BJ (cell line): ENCODE measurements at places on chromosomes 2 and 18. TPM values are rescaled to one million over a fixed set of nuclear protein-coding genes. Genes with fewer than 3 reads are reported as not detected.

- no peak for DNase-seq
Observed at GRCh38 chr2:118971245-118972122, 29.5 kb downstream of the MARCO start.

DNA sequence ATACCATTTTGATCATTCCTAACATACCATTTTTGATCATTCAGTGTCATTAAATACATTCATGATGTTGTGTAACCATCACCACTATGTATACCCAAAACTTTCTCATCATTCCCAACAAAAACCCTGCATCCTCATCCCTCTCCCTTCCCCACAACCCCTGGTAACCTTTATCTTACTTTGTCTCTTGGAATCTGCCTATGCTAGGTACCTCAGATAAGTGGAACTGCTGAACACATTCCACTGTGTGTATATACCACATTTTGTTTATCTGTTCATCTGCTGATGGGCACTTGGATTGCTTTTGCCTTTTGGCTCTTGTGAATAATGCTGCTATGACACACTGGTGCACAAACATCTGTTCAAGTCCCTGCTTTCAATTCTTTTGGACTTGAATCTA is 83.8 kb upstream of the TFCP2L1 start:
- no peak for DNase-seq

GRCh38 chr2:147030966-147031720 is 813.7 kb upstream of the ACVR2A start:
- no peak for DNase-seq

GRCh38 chr2:194004590-194005206 is 1652.3 kb upstream of the SLC39A10 start:
- no peak for DNase-seq

- DNase-seq = no peak
Observed at GRCh38 chr2:231183851-231184250, 14.6 kb upstream of the ARMC9 start.

GRCh38 chr2:150162241-150162942 is 325.1 kb downstream of the RND3 start:
- no peak for DNase-seq

Gene ASB18
- polyA plus RNA-seq = not detected in 2 replicates

Gene DSG1
- polyA plus RNA-seq = not detected in 2 replicates

Gene NPPC
- polyA plus RNA-seq = not detected in 2 replicates

Gene GAREM2
- polyA plus RNA-seq = 1.3 and 2.3 TPM in 2 replicates
